Liver (tissue), 10 donors: ENCODE measurements at places on chromosomes 4 and X.
A peak's percentile ranks its signal among the peaks of the same experiment; 100 is the strongest.

- H3K27ac ChIP-seq = no peak overlapping the region
- H3K27me3 ChIP-seq = peaks cover 2% of the 10 kb centered on the region
- H3K4me1 ChIP-seq = no peaks in the 10 kb centered on the region
- no peaks in the 10 kb centered on the region for H3K36me3 ChIP-seq
These were observed 363.6 kb upstream of the FAM241A start for GRCh38 chr4:111781611-111782010.

DNA sequence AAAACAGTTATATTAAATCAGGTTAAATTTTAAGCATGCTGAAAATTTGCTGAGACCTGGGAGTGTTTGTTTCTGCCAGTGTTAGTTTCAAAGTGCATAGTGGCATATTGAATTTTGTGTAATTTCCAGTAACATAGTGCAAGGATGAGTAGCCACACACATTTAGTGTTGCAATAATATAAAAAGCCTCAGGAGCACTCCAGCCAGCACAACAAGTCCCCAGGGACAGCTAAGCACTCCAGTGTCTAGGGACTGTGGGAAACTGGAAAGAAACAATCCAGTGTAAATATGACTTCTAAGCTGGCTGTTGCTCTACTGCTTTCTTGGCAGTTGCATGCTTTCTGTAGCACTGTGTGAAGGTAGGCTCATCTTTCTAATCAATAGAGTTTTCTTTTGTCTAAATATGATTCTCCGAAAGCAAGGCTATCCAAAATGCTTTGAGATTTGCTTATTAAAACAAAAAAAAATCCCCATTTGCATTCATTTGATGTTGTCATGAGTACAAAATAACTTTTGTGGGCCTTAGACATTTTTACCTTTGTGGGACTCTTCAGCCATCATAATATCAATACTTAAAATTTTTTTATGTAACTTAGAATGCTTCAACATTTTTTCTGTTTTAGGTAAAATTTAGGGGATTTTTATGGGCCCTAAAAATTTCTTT, 24.2 kb upstream of the CXCL2 start:
- no peak for DNase-seq
- H3K27ac ChIP-seq = peak overlapping the region; percentile 66
- peaks cover 28% of the 10 kb centered on the region for H3K4me1 ChIP-seq
- no peaks in the 10 kb centered on the region for H3K36me3 ChIP-seq

DNA sequence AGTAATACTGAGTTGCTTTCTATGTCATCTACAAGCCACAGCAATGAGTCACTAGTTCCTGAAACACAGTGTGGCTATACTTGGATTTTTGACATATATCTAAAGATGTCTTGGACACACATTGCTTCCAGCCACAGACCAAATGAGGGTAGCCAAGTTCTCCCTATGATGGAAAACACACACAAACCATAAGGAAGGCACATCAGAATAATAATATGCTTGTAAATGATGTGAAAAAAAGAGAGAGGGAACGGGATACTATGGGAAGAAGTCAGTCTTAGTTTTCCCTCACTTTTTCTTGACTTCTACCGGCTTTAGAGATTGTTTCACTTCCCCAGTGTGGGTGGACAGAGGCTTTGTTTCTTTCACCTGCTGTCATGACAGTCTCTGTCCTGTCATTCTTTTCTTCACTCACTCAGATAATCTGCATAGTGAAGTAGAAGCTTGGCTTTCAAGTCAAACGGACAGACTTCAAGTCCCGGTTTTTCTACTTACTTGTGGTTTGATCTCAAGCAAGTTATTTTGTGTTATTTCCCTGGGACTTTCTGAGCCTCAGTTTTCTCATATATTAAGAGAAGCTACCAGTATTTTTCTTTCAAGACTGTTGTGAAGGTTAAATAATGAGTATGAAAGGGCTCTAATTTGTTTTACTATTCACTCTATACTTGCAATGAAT, 34.7 kb downstream of the P2RY10 start:
- H3K27me3 ChIP-seq = no peaks in the 10 kb centered on the region
- H3K27ac ChIP-seq = no peak overlapping the region

GRCh38 chr4:26402458-26402857, 81.6 kb downstream of the RBPJ start:
- H3K4me1 ChIP-seq = no peaks in the 10 kb centered on the region
- H3K36me3 ChIP-seq = peaks cover 9% of the 10 kb centered on the region
- DNase-seq = no peak
- no peak overlapping the region for H3K4me3 ChIP-seq
- H3K27ac ChIP-seq = no peak overlapping the region
- H3K27me3 ChIP-seq = no peaks in the 10 kb centered on the region

DNA sequence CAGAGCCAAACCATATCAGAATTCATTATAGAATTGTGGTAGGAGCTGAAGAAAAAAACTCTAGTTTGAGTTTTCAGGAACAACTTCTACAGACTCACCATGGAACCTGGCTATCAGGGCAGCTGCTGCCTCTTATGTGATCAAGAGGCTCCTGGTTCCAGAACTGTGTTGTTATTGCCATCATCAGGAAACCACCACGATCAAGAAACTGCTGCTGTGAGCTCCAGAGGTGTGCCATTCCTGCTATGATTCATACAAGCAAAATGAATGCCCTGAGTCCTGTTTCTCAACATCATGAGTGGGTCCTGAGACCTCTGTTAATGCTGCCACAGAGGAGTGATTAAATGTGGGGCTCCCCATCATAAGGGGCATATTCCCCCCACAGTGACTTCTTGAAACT, 43.7 kb downstream of the TASL start:
- DNase-seq = no peak
- no peak overlapping the region for H3K27ac ChIP-seq
- no peak overlapping the region for H3K4me3 ChIP-seq
- no peaks in the 10 kb centered on the region for H3K4me1 ChIP-seq
- no peaks in the 10 kb centered on the region for H3K27me3 ChIP-seq

GRCh38 chrX:103310555-103311398, at the start of gene BEX2:
Gene BEX2 (minus strand): TSS chrX:103310990. CDS start chrX:103309976, 1,014 bp downstream.
- H3K36me3 ChIP-seq = no peaks in the 10 kb centered on the region
- peaks cover 4% of the 10 kb centered on the region for H3K4me1 ChIP-seq

GRCh38 chrX:109704563-109704962, 28.5 kb downstream of the ACSL4 start:
- no peak for DNase-seq
- peaks cover 3% of the 10 kb centered on the region for H3K4me1 ChIP-seq
- H3K36me3 ChIP-seq = no peaks in the 10 kb centered on the region
- no peak overlapping the region for H3K4me3 ChIP-seq
- no peaks in the 10 kb centered on the region for H3K27me3 ChIP-seq
